Stomach (tissue), 19 donors: ENCODE measurements at places on chromosomes 7 and 10. TPM values are rescaled to one million over a fixed set of nuclear protein-coding genes. Genes with fewer than 3 reads are reported as not detected.
A peak's percentile ranks its signal among the peaks of the same experiment; 100 is the strongest.

ZNF804B gene
- not detected for total RNA-seq

PPA1 gene
- 18.1 TPM for total RNA-seq

PNLIPRP3 gene
- total RNA-seq: not detected

XRCC2 gene
- 10.1 TPM for total RNA-seq

PPP1R17 gene
- not detected for total RNA-seq

TRAPPC14 gene
- total RNA-seq: 16.2 TPM

VWA2 gene
- 2.3 TPM for total RNA-seq

SPDYE3 gene
- not detected for total RNA-seq

FAM3C gene
- total RNA-seq: 15.2 TPM

GPNMB gene
- 26.1 TPM for total RNA-seq

PITX3 gene
- total RNA-seq: not detected

CADPS2 gene
- total RNA-seq: 38.7 TPM

SUN3 gene
- not detected for total RNA-seq

CALCR gene
- not detected for total RNA-seq

OR9A2 gene
- not detected for total RNA-seq

MDH2 gene
- 144 TPM for total RNA-seq

PRR15 gene
- total RNA-seq: 6.2 TPM

- peak; percentile 27 for DNase-seq
These were observed 615 bp upstream of the CNTNAP2 start for GRCh38 chr7:146115851-146116520.

DNA sequence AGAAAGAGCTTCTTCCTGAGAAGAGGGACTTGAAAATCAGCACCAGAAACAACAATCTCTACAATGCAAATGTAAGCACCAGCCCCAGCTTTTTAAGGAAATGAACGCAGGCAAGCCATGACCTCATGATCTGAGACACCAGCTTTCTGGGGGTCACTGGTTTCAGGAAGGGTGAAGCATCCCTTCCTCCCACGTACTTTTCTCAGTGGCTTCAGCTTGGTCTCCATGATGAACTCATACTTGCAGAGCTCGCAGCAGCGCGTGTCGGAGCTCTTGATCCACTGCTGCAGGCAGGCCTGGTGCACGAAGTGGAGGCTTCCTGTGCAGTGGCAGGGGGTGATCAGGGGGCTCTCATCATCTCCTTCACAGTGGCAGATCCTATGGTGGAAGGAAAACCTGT, 87.0 kb downstream of the ALOX5 start:
- no peak for DNase-seq

- no peak for DNase-seq
These were observed 944.7 kb downstream of the SORCS3 start for GRCh38 chr10:105585753-105586152.

- DNase-seq: peak; percentile 70
These were observed 438.1 kb upstream of the NRP1 start for GRCh38 chr10:33772370-33773252.

DNA sequence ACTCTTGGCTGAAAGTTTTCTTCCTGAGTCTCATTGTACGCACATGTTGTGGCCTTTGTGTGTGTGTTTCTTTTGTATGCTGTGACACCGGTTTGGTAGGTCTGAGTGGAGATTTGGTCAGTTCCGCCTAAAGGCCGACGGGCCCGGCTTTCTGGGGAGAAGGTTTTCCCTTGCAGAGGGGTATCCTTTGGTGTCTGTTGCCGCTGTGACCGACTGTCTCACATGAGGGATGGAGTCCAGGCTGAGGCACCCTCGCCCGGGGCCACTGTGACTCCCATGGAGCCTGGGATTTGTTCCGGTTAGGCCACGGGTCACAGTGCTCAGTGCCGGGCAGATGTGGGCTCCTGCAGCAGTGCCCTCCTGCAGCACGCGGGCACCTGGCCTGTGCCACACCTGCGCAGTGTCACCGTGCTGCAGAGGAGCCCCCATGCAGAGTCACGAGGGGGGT, 19.4 kb downstream of the INPP5A start:
- no peak for DNase-seq

DNA sequence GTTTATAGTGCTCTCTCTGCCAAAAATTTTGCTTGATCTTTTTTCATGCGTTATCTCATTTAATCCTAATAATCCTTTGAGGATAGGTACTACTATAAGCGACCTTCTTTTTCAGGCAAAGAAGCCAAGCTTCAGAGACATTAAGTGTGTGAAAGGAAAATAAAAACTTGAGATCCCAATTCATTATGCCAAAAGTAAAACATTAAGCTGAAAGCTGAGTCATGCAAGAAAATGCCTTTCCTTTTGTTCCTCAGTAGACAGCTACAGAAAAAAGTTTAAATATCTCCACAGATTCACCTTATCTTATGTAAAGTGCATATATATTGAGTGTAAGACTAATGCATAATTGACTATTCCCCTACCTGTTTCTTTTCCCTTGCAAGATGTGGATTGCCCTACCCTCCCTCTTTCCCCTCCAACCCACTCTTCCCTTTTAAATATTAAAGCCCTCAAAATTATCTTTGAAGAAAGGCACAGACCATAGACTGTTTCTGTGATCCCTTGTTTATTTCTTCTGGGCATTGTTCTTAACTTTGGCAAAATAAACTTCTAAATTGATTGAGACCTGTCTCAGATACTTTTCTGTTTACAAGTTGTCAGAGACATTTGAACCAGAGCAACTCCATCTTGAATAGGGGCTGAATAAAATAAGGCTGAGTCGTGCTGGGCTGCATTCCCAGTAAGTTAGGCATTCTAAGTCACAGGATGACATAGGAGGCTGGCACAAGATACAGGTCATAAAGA, 1139.9 kb upstream of the LRRN3 start:
- no peak for DNase-seq

DNA sequence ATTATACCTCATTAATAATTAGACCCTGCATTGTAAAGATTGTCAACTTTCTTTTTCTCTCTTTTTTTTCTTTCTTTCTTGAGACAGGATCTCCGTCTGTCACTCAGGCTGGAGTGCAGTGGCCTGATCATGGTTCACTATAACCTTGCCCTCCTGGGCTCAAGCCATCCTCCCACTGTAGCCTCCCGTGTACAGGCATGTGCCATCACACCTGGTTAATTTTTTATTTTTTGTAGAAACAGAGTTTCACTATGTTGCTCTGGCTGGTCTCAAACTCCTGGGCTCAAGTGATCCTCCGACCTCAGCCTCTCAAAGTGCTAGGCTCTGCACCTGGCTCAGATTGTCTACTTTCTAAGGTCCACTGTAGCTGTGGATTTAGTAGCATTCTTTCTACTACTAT, 50.7 kb downstream of the MDFIC start:
- DNase-seq: no peak

DNA sequence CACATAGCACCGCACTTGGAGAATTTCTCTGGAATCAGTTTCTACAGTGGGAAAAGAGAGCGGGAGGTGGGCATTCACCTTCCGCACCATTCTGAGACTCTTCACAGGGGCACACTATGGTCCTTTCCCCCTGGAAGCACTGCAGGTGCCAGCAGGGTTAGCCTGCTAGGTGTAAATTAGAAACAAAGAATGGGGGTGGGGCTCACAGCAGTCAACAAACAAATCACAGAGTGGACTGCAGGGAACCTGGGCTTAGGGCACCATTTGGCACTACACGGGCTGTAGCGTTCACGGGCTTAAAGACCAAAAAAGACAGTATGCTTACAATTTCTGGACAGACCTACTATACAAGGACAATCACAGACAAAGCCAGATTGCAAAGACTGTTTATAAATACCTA, 8.0 kb upstream of the PKD1L1 start:
- no peak for DNase-seq

GRCh38 chr7:42207420-42207819, 29.6 kb downstream of the GLI3 start:
- no peak for DNase-seq

- no peak for DNase-seq
These were observed 9.1 kb downstream of the KLF6 start for GRCh38 chr10:3775696-3776551.

GRCh38 chr7:148461392-148462179, 129.0 kb upstream of the C7orf33 start:
- DNase-seq: peak; percentile 10

GRCh38 chr7:7486362-7486761, 49.3 kb downstream of the COL28A1 start:
- no peak for DNase-seq

- DNase-seq: no peak
These were observed 265.0 kb downstream of the MAD1L1 start for GRCh38 chr7:1967512-1968396.

GRCh38 chr10:37960591-37961137, 15.8 kb downstream of the ZNF25 start:
- no peak for DNase-seq

- DNase-seq: peak; percentile 51
These were observed 182.5 kb downstream of the SKAP2 start for GRCh38 chr7:26681819-26682418.

DNA sequence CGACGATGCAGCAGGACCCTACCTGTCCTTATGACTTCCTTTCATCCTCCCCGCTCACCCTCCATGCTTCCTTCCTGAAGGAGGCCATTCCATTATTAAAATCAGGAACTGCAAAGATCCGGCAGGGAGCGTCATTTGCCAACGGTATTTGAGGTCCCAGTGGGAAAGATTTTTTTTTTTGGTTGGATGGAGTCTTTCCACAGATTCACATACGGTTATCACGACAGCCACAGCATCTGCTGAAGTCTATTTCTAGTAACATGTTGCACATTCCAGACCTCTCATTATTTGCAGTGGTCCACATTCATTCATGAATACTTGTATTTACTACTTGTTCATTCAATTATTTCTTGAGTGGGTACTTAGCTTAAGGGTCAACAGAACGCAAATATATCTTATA, 94.7 kb upstream of the LYZL2 start:
- DNase-seq: no peak

GRCh38 chr7:159144758-159145489, at the start of gene VIPR2:
VIPR2 (minus strand) TSS chr7:159144867; CDS start chr7:159144771, 96 bp downstream.
- peak; percentile 77 for DNase-seq

DNA sequence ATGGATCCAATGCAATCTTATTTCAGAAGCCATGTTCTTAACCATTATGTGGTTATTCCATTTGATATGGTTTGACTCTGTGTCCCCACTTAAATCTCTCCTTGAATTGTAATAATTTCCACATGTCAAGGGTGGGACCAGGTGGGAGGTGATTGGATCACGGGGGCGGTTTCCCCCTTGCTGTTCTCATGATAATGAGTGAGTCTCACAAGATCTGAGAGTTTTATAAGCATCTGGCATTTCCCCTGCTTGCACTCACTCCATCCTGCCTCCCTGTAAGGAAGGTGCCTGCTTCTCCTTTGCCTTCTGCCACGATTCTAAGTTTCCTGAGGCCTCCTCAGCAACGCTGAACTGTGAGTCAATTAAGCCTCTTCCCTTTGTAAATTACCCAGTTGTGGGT, 32.0 kb upstream of the TSPAN13 start:
- DNase-seq: no peak

DNA sequence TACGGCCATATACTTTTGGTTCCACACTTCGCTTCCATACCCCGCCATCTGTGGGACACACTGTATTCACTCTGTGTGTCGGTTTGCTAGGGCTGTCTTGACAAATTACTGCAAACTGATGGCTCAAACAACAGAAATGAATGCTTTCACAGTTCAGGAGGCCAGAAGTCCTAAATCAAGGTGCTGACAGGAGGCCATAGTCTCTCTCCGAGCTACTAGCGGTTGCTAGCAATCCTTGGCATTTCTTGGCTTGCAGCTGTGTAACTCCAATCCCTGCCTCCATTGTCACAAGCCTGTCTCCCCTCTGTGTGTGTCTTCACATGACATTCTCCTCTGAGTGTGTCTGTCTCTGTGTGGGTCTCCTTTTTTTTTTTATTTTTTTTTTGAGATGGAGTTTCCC, 28.9 kb upstream of the BMPR1A start:
- DNase-seq: no peak

- DNase-seq: peak; percentile 60
These were observed 441 bp downstream of the FBH1 start for GRCh38 chr10:5890452-5890915.

- DNase-seq: peak; percentile 10
These were observed 165.2 kb upstream of the PPP2R2D start for GRCh38 chr10:131735577-131735976.

DNA sequence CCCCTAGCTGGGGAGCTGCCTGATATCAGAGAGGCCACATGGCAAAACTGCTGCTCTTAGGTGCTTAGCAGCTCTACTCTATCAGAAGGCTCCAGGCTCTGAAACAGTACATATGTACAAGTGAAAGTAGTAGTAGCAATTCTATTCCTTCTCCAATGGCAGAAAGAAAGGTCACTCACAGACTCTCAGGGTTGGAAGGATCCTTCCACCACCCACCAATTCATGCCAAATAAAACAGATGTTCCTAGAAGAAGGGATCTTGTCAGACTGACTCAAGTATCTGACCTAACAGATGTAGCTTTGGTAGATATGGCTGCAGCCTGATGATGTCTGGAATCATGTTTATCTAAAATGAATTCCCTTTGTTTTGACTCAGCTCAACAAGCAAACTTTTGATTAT, 8.0 kb upstream of the ALDH18A1 start:
- no peak for DNase-seq

DNA sequence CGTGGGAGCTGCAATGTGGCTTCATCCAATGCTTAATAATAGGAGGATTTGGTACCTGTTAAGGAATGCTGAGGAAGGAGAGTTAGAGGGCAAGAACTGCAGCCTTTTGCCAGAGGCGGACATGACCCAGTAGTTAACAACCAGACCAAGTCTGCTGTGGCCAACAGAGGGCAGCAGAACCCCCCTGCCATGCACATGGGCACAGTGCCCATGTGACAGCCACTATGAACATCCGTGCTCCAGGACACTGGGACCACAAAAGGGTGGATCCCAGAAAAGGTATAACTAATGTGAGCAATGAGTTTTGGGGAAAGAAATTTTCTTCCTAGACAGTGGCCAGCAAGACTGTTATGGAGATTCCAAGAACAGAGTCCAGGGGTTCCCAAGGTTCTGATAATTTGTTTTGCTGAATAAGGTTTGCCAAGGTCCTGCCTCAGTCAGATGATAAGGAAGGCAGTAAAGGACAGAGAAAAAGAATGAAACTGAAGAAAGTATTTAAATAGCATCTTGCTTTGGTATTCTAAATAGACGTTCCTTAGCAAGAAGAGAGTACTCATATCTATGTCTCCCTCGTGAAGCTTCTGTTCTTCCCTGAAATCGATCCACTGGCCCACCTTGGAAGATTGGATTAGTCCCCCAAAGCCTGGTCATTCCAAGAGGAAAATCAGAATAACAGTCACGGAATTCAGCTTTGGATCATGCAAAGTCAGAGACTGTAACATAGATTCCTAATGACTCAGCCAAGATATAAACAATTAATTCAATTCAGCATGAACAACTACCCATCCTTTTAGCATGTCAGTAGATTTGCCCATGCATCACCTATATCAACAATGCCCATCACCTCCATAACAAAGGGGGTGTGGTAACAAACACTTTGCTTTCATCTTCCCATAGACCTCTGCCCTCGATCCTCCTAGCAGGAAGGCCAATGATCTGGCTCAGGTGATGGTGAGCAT, 56.0 kb downstream of the LGI1 start:
- peak; percentile 79 for DNase-seq
